ENCODE measurements at places on chromosomes 11 and 22.

GRCh38 chr22:30636226-30637077 is 871 bp downstream of the SLC35E4 start:
- peak; percentile 70 for DNase-seq

DNA sequence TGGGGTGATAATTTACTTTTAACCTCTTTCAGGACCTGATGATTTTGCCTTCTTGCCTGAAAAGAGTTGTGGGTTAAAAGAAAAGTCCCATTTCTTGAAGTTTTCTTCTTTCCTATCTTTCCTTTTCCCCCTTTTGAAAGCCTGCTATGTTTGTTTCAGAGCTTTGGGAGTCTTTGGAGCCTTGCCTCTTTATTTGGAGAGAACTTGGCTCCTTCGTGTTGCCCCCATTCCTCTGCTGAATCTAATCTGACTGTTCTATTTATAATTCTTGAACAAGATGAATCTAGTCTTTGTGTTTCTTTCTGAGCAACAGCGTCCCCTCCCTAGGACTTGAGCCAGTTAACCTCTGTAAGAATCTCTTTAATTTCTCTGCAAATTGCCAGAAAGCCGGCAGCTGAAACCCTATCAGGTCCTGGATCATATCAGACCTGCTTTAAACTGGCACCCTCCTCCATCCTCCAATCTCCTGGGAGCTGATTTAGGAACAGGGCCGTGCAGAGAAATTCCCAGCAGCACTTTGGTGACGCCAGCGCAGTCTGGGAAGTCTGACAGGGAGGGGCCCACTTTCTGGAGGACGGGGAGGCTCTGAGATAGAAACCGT is 289.1 kb upstream of the SORL1-AS1 start:
- DNase-seq, result no peak

DNA sequence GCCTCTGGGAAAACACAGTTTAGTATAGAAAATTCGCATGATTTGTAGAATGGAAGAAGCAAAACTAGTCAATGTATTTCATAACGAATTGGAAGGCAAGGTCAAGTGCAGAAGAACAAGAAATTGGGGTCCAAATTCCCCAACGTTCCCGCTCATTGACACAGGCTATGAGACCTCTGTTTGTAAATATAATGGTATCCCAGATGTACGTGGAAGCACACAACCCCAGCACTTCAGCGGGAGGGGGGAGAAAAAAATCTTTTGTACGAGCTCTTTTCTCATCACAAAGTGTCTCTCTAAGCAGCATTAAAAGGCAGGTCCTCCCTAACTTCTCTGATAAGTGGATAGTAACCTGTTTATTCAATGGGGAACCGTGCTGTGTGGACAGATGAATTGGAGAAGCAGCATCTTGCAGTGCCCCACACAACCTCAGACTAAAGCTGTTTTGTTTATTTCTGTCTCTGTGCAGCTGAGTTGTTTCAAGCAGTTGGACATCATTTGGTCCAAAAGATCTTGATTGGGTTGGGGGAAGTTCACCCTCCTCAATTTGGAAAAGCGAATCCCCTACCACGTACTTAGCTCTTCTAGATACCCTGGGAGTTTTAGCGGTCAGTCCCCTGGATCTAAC is 1.1 kb upstream of the GAB2 start:
- no peak for DNase-seq

GRCh38 chr11:34806875-34807274 is 109.3 kb downstream of the APIP start:
- DNase-seq, result no peak

- DNase-seq, result no peak
These were observed 27.2 kb downstream of the STIM1 start for GRCh38 chr11:3882655-3883054.

GRCh38 chr11:32830413-32830738 is 649 bp downstream of the PRRG4 start:
- DNase-seq, result no peak

GRCh38 chr11:1152316-1153104 is 5.2 kb upstream of the MUC5AC start:
- DNase-seq, result peak; percentile 21

GRCh38 chr11:35725885-35726284 is 63.3 kb downstream of the TRIM44 start:
- DNase-seq, result no peak

DNA sequence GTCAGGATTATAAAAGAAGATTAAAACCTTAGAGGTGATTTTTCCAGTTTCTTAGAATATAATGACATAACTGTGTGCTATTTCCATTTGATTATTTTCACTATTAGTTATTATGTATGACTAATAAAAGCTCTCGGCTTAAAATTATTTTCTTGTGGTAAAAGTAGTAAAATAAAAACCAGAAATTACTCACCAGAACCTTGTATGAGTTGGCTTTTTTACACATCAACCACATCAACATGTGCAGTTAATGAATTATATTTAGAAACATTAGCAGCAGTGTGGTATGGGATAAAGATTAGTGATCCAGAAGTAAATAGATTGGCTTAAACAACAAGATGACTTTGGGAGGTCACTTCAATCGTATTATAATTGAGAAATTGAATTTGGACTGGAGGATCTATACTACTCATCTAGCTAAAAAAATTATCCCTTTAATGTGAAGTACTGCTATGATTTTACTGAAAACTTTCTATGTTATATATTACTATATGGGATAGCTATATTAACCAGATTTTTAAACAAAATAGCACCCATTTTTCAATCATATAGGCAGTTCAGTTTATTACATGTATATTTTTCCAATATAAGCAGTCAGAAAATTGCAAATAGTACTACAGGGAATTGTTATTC is 2.8 kb upstream of the BCO2 start:
- DNase-seq, result peak; percentile 34
